GM13977 (cell line): ENCODE measurements at places on chromosomes 11 and 22.

- no peak for DNase-seq
These were observed 129.6 kb downstream of the SLC17A6 start for GRCh38 chr11:22467741-22468140.

DNA sequence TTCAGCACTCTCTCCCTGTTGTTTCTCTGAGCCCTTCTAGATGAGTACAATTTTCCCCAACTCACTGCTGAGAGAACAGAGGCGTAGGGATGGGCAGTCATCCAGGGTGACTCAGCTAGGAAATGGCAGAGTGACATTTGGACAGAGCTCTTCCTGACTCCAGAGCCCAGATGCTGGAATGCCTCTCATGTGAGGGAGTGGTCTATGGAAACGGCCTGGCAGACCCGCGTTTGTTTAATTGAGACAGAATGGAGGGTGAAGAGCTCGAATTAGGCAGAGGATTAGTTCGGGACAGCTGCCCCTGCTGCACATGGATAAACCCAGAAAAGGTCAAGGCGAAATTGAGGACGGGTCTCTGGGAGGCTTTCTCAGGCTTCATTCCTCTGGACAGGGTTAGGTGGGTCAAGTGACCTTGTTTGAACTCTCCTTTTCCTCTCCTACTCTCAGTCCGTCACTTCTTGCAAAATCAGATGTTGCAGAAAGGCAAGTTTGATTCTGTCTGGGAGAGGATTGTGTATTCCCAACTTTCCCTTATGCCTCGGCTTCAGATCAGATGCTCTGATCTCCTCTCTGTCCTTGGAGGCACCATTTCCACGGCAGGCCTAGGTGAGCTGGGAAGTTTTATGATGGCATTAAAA is 7.6 kb upstream of the LMO2 start:
- no peak for DNase-seq

DNA sequence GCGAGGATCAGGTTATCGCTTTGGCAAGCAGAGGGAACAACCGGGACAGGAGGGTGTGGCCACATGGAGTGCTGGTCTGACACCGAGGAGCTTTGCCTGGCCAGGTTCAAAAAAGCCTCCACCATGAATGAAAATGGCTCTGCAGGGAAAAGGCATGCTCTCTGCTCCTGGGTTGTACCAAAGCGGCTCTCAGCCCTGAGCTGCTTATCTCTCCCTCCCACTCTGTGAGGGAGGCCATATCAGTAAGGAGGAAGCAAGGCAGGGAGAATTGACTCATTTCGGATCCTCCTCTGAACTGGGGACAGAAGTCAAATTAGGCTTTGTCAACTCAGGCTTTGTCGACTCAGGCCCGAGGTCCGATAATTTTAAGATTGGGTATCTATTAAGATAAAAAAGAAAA is 82.9 kb upstream of the CRTAM start:
- DNase-seq, result no peak

- DNase-seq, result no peak
These were observed 521.9 kb downstream of the INSC start for GRCh38 chr11:15636521-15637089.

DNA sequence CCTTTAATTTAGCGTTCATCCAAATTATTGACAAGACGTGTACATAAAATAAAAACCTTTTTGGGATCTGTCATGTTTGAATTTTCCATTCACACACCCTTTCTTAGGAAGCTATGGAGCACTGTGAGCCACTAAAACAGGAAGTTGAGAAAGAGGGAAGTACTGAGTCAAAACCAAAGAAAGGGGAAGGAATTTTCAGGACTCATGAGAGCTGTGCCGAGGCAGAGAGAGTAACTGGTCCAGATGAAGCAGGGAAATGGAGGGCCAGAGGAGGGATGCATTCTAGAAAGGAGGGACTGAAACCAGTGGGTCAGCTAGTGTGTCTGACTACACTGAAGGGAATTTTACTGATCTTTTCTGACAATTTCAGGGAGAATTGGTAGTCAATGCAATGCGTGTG is 24.9 kb downstream of the APLP2 start:
- DNase-seq, result no peak

GRCh38 chr11:113401718-113402117 is 14.1 kb downstream of the ANKK1 start:
- no peak for DNase-seq

DNA sequence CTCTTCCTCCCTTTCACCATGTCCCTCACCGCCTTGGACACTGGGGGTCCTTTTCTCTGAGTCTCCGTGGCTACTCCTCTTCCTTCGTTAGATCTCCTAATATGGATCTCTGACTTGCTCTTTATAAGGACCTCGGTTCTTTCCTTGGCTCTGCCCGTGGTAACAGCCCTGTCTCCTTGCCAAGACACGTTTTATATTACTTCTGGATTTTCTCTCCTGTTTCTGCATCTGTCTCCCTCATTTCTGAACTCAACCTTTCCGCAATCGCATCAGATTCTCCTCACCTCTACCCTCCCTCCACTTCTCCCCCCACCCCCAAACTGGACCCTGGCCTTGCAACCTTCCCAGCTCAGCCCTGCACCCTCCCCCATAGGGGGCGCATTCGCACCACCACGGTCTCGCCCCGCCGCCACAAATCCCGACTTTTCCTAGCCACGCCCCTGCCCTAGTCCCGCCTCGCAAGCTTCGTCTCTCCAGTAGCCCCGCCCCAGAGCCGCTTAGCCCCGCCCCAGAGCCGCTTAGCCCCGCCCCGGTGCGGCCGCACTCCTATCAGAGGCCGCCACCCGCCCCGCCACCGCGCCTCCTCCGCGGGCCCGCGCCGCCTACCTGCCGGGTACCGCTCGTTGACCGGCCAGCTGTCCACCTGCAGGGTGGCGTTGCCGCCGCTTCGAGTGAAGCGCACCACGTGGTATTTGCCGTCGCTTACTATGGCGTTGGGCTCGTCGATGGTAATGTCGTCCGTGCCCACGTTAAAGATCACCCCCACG is 39.0 kb downstream of the SLC22A12 start:
- no peak for DNase-seq

DNA sequence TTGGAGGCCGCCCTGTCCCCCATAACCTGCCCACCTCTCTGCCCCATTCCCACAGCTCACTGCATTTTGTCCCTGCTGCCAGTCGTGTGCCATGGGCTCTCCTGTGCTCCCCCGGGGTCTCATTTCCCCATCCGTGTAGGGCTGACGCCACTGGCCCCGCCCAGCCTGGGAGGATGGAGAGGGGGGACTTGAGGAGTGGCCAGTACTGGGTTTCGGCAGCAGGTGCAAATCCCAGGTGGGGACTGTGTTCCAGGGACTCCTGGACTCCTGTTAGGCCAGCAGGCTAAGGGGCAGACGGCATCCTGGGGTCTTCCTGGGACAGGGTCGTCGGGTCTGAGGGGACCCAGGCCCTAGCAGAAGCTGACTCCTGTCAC is 1.2 kb upstream of the MYO7A start:
- DNase-seq, result no peak

DNA sequence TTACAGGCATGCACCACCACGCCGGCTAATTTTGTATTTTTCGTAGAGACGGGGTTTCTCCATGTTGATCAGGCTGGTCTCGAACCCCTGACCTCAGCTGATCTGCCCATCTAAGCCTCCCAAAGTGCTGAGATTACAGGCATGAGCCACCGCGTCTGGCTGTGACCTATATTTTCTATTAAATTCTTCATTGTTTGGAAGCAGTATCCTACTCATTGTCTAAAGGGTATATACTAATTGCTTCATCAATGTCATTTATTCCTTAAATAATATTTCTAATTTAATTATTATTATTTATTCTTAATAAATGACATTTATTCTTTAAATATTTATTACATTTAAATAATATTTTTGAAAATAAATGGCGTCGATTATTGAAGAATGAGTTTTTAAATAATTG is 817.3 kb upstream of the API5 start:
- no peak for DNase-seq

- DNase-seq, result no peak
These were observed 4.6 kb downstream of the MRPL49 start for GRCh38 chr11:65126624-65127274.

DNA sequence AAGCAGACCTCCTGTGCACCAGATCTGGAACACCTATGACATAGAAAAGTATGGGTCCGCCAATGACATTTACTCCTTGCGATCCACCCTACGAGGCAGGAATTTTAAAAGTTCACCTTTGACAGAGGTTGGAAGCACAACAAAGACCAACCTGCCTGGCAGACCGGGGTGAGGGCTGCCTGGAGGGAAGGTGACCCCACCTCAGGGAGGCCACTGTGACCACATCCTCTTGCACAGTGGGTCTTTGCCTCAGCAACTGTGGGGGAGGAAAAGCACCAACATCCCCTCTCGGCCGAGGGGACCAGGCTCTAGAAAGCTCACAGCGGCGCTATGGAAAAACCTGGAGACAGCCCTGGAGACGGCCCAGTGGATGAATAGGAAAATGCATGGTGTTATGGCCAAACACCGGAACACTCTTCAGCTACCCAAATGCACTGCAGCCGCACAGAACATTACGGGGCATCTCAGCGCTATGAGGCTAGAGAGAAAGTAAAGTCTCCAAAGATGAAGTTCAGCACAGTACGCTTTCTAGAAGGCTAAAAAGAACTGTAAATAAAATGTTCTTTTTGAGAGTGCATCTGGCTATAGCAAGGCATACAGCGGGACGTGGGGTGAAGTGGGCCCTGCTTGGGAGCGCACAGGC is 1.8 kb upstream of the SHISAL1 start:
- DNase-seq, result no peak

- no peak for DNase-seq
These were observed 113.6 kb upstream of the SOX6 start for GRCh38 chr11:16469968-16470367.

DNA sequence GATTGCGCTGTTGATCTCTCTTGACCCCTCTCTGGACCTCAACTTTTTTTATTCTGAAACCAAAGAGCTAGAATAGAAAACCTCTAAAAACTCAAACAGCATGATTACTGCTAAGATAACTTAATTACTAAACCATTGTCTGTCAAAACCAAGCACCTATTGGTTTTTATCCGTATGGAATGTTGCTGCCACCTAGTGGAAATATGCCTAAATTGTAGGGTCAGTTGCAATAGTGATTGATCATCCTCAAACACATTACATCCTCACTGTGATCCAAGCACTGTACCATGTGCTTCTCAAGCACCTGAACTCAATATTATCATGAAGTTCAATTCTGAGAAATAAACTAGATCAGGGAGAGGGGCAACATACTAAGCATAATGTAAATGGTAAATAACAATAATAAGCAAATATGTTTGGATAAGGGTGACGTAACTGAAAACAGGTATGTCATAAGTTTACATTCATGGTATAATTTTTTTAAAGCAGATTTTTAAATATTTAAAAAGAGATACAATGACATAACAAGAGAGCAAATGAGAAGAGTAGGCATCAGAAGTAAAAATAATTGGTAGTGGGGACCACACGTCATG is 3.8 kb upstream of the OR5A2 start:
- peak; percentile 57 for DNase-seq

DNA sequence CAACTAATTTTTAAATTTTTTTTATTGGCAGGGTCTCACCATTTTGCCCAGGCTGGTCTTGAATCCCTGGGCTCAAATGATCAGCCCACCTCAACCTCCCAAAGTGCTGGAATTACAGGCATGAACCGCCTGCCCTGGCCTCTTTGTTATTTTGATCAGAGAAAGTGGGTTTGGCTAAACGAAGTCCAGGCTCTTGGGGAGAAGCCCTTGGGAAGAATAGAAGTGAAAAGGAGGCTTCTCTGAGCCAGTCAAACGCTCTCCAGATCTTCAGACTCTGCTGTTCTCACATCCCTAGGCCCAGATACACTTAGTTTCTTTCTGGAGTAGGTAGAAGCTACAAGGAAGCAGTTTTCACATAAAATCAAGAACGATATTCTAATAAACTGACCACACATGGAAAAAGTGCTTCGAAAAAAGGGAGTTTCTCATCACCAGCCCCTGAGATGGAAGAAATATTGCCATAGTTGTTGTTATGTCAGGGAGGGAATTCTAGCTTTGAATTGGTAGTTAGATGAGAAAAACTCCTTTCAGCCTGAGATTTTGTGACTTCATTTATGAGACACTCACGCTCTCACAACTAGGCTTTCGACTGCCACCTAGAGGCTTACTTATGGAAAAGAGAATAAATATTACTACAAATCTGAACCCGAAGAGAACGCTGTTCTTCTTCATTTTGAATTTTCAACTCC is 41.7 kb upstream of the AQP11 start:
- peak; percentile 68 for DNase-seq

DNA sequence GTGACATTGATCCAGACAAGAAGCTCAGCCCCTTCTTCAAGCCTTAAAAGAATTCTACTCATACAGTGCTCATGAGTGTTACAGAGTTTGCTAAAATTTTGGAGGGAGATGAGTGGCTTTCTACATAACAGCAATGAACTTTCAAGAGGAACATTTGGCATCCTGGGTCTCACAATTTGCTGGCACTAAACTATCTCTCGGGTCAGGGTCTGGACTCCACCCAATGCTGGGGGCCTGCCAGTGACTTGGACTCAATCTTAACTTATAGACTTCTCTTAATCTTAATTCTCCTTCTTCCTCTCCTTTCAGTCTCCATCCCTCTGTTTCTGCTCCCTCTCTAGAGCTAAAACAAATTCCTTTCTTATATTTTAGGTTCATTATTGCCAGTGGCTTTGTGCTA is 317.9 kb downstream of the TMEM135 start:
- DNase-seq, result no peak

DNA sequence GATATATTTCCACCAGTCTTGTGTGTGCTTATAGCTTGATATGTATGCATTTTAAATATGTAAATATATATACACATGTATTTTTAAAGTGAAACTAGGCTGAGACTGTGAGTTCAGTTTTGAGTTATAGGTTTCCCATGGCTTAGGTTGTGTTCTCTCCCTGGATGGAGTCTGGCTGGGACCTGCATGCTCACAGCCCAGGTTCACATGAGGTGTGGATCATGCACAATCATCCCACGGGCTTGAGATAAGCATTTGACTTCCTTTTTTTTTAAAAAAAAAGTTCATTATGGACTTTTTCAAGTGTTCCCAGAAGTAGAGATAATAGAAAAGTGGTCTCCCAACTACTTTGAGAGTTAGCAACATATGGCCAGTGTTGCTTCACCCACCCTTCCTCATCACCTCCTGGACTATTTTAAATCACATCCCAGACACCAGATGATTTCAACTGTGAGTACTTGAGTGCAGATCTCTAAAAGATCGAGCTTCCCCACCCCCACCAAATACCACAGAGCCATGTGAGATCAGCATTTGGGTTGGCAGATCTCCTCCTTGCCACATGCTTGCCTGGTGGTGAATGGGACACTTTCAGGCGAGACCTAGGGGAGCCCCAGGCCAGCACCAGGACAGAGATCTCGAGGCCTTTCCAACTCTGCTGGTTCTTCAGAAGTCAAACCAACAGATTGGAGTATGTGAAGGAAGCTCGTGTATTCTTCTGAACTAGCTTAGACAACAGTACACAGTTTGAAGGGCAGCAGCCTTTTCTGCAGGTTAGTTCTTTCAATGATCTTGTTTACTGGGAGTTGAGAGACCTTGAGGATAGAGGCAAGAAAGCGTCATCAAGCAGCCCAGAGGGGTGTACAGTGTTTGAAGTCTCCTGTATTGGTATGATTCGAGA is 15.9 kb downstream of the MED15 start:
- DNase-seq, result no peak

- DNase-seq, result peak; percentile 81
These were observed 3.7 kb upstream of the POLD4 start for GRCh38 chr11:67356864-67357561.

- DNase-seq, result no peak
These were observed 2.5 kb downstream of the KCNJ11 start for GRCh38 chr11:17385926-17386325.

GRCh38 chr11:43942662-43943371 is 380 bp downstream of the C11orf96 start:
- DNase-seq, result peak; percentile 60

- peak; percentile 39 for DNase-seq
These were observed 763 bp upstream of the MS4A7 start for GRCh38 chr11:60377401-60378136.
